ENCODE measurements at places on chromosomes 16 and 17. TPM values are rescaled to one million over a fixed set of nuclear protein-coding genes. Genes with fewer than 3 reads are reported as not detected.

RNF213 gene
- total RNA-seq, result 159 TPM

PRSS22 gene
- total RNA-seq, result 7.5 TPM

KRT38 gene
- total RNA-seq, result 0.07 TPM

TOX3 gene
- total RNA-seq, result not detected

DNAH3 gene
- total RNA-seq, result 0.50 TPM

CCL13 gene
- total RNA-seq, result not detected

KRTAP1-1 gene
- not detected for total RNA-seq

GALR2 gene
- not detected for total RNA-seq

KRTAP29-1 gene
- total RNA-seq, result not detected

CDYL2 gene
- 4.1 TPM for total RNA-seq

CCL17 gene
- not detected for total RNA-seq

GPRC5C gene
- 7.2 TPM for total RNA-seq

PARN gene
- 29.7 TPM for total RNA-seq

CD300LD gene
- total RNA-seq, result not detected

FHOD1 gene
- total RNA-seq, result 5.8 TPM

Measured in nasal cavity respiratory epithelium epithelial cell of viscerocranial mucosa (primary cell).